Placental pericyte (primary cell): ENCODE measurements at places on chromosomes 7 and 10. TPM values are rescaled to one million over a fixed set of nuclear protein-coding genes. Genes with fewer than 3 reads are reported as not detected.

Gene SH3PXD2A
- 57.3 and 58.6 TPM in 2 replicates for total RNA-seq

Gene SPDYE18
- 0.44 TPM in 1 of 2 replicates, not detected in the other for total RNA-seq

Gene RBM20
- under 0.01 and 0.14 TPM in 2 replicates for total RNA-seq

Gene LRIT1
- not detected in 2 replicates for total RNA-seq

Gene LIPA
- total RNA-seq = 36.7 and 77.0 TPM in 2 replicates

Gene CDHR1
- total RNA-seq = under 0.01 TPM in 1 of 2 replicates, not detected in the other

Gene SYNPO2L
- under 0.01 and 0.43 TPM in 2 replicates for total RNA-seq

Gene IFIT1
- 11.4 and 12.0 TPM in 2 replicates for total RNA-seq

Gene EIF4H
- total RNA-seq = 312 and 413 TPM in 2 replicates

Gene SRGN
- total RNA-seq = 8.3 and 29.1 TPM in 2 replicates

Gene KLF14
- total RNA-seq = 0.14 and 0.22 TPM in 2 replicates
